Adrenal gland (tissue), 19 donors: ENCODE measurements at places on chromosomes 5 and 9. TPM values are rescaled to one million over a fixed set of nuclear protein-coding genes. Genes with fewer than 3 reads are reported as not detected.

Gene DNM1
- total RNA-seq = 14.4 TPM

Gene VCAN
- total RNA-seq = 169 TPM

Gene PCDHGC5
- 2.3 TPM for total RNA-seq

Gene POU5F2
- 0.79 TPM for total RNA-seq

- peaks cover 16% of the 10 kb centered on the region for H3K4me1 ChIP-seq
- H3K27me3 ChIP-seq = peaks cover 5% of the 10 kb centered on the region
- no peaks in the 10 kb centered on the region for H3K36me3 ChIP-seq
Observed at GRCh38 chr9:73011956-73012355, 59.1 kb upstream of the ALDH1A1 start.

DNA sequence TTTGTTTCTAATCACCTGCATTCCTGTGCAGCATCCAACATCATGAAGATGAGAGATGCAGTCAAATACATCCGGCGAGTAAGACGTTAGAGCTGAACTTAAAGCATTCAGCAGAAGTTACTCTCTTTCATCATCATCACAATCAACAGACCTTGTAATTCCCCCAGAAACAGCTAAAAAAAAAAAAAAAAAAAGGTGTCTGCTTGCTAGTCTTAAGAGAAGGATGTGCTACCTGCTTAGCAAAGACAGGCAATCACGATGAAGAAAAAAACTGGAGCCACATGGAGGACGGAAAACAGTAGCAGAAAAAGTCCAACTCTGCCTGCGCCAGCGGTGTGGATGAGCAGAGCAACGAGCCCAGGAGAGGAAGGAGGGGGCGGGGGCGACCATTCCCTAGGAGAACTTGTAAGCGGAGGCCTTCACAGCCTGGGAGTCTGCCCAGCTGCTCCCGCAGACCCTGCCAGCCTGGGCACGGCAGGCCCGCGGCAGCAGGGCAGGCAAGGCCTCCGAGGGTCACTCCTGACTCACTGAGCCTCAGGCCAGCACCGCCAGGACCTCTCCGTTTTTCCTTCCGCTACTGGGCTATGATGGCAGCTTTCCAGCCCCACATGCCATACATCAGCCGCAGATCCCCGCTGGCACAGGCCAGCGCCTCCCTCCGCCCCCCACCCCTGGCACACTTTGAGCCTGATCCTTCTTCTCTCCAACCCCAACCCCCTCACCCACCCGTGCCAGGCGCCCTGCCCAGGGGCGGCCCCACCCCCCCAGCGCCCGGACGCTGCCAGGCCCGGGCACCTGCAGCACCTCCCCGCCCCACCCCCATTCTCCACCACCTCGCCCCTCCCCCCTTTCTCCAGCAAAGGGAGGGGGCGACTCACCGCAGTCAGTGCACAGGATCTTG lies 1.4 kb downstream of the NRG2 start:
- peak overlapping the region; percentile 84 for H3K27ac ChIP-seq
- H3K27me3 ChIP-seq = no peaks in the 10 kb centered on the region
- peaks cover 33% of the 10 kb centered on the region for H3K4me1 ChIP-seq
- no peak overlapping the region for H3K4me3 ChIP-seq

DNA sequence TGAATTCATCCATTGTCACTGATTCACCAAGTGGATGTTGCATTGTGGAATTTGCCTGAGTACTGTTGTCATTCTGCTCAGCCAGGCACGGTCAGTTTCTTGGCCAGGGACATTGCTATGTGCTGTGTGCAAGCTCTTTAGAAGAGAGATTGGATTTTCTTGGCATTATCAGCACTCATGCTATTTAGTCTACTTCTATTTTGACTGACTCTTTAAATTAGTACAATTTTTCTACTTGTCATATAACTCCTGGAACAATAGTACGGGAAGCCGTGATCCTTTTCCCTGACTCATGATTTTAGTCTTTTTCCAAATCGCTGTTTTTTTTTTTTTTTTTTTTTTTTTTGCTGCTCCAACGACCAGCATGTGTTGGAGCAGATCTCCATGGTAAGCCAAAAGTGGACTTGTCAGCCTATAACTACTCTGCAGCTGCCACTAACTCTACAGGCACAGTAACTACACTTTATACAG lies 129.7 kb downstream of the CDC42SE2 start:
- no peak overlapping the region for H3K27ac ChIP-seq
- H3K4me1 ChIP-seq = no peaks in the 10 kb centered on the region
- DNase-seq = no peak
- no peaks in the 10 kb centered on the region for H3K36me3 ChIP-seq
- no peak overlapping the region for H3K4me3 ChIP-seq
- no peaks in the 10 kb centered on the region for H3K27me3 ChIP-seq

GRCh38 chr9:21392270-21392669 lies 7.1 kb upstream of the IFNA2 start:
- no peak for DNase-seq
- H3K4me1 ChIP-seq = no peaks in the 10 kb centered on the region
- H3K27ac ChIP-seq = no peak overlapping the region
- peaks cover 35% of the 10 kb centered on the region for H3K27me3 ChIP-seq
- H3K4me3 ChIP-seq = no peak overlapping the region
- no peaks in the 10 kb centered on the region for H3K36me3 ChIP-seq

DNA sequence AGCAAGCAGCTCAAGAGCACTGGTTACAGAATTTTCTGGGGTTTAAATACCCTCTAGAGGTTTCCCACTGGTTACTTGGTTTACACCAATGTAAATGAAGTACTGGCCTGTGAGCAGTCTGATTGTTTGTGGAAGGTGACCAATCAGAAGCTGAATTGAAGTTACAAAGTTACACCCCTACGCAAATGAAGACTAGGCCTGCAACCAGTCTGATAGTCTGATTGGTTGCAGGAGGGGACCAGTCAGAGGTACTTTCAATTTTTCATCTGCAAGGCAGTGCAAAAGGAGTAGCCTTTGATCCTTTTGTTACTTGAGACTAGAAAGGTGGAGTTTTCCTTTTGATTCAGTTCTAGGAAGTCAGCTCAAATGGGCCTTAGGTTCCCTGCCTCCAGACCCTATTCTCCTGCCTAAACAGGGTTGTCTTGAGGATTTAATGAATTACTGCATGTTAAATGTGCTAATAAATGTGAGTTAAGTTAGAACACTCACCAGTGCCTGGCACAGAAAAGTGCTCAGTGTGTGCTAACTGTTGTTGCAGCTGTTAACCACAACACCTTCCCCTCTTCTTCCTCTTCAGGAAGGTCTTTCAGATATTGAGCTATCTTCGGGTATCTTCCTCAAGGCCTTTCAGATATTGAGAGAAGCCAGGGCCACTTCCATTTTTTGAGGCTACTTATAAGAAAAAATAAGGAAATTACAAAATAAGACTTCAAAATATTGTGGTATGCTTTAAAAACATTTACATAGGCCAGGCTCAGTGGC lies 32.1 kb upstream of the CLINT1 start:
- no peak overlapping the region for H3K27ac ChIP-seq
- no peak for DNase-seq
- no peak overlapping the region for H3K4me3 ChIP-seq
- H3K36me3 ChIP-seq = no peaks in the 10 kb centered on the region

GRCh38 chr5:96961053-96961452 lies 25.2 kb downstream of the LNPEP start:
- H3K36me3 ChIP-seq = no peaks in the 10 kb centered on the region
- H3K4me1 ChIP-seq = peaks cover 10% of the 10 kb centered on the region
- DNase-seq = no peak
- H3K27ac ChIP-seq = no peak overlapping the region

DNA sequence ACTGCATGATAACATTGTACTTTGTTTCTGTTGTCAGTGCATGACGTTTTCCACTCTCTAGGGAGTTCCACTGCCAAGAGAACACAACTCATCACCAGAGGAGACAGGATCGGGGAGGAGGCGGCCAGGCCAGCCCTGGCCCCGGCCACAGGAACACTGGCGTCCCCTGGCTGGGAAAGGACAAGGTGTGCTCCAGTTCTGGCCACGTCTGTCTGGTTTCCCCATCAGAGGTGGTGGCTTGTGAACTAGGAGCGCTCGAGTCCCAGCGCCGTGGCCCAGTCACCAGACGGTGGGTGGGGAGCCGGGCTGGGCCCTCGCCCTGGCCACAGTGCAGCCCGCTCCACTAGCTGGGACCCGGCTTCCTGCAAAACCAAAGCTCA lies 211.9 kb upstream of the IRX4 start:
- no peak for DNase-seq
- H3K4me3 ChIP-seq = no peak overlapping the region
- H3K27ac ChIP-seq = no peak overlapping the region
- H3K36me3 ChIP-seq = no peaks in the 10 kb centered on the region
- no peaks in the 10 kb centered on the region for H3K4me1 ChIP-seq

GRCh38 chr5:168796593-168797580 lies 217.7 kb upstream of the PANK3 start:
- no peak overlapping the region for H3K27ac ChIP-seq
- H3K4me1 ChIP-seq = peaks cover 20% of the 10 kb centered on the region
- H3K36me3 ChIP-seq = no peaks in the 10 kb centered on the region
- DNase-seq = no peak
- no peaks in the 10 kb centered on the region for H3K27me3 ChIP-seq

DNA sequence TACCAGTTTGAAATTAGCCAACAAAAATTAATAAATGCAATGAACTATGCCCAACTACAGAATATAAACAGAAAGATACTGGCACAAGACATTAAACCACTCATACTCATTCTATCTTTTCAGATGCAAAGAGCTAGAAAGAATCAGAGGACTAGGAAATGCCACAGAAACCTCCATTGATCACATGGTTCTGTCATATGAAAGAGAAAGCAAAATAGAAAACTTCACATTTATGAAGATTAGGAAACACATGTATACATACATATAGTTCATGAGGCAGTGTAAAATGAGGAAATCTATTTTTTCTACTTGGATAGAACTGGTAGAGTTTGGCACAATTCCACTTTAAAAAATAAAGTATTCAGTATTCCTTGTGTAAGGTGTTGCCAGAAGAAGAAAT lies 275.1 kb upstream of the PTGER4 start:
- H3K4me3 ChIP-seq = no peak overlapping the region
- no peak overlapping the region for H3K27ac ChIP-seq
- H3K27me3 ChIP-seq = no peaks in the 10 kb centered on the region
- no peaks in the 10 kb centered on the region for H3K36me3 ChIP-seq
- DNase-seq = no peak
- peaks cover 38% of the 10 kb centered on the region for H3K4me1 ChIP-seq

GRCh38 chr9:3125602-3126405 lies 281.9 kb upstream of the PUM3 start:
- no peak overlapping the region for H3K4me3 ChIP-seq
- H3K27ac ChIP-seq = no peak overlapping the region
- no peak for DNase-seq
- H3K27me3 ChIP-seq = no peaks in the 10 kb centered on the region
- H3K4me1 ChIP-seq = no peaks in the 10 kb centered on the region
- no peaks in the 10 kb centered on the region for H3K36me3 ChIP-seq

- H3K27ac ChIP-seq = no peak overlapping the region
- no peak overlapping the region for H3K4me3 ChIP-seq
- no peaks in the 10 kb centered on the region for H3K4me1 ChIP-seq
- no peaks in the 10 kb centered on the region for H3K27me3 ChIP-seq
- DNase-seq = no peak
- no peaks in the 10 kb centered on the region for H3K36me3 ChIP-seq
Observed at GRCh38 chr5:856531-857425, 6.0 kb upstream of the ZDHHC11 start.

DNA sequence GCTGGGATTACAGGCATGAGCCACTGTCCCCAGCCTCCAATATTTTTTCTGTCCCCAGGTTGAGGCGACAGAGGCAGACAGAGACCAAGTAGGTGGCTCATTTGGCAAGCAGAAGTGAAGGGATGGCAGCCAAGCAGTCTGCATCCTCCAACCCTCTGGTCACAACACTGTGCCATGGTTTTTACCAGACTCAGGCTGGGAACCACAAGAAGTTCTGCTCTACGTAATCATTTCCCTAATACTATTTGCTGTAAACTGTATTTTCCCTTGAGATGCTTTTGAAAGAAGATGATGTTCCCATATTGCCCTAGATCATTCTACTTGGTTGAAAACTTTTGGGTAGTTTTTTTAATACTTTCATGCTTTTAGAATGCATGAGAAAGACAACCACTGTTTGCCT lies 40.5 kb downstream of the PTTG1 start:
- H3K27me3 ChIP-seq = no peaks in the 10 kb centered on the region
- no peak overlapping the region for H3K27ac ChIP-seq
- H3K4me1 ChIP-seq = no peaks in the 10 kb centered on the region
